ENCODE measurements at places on chromosomes 12 and 14.

- DNase-seq, result no peak
These were observed 123.1 kb downstream of the PIWIL1 start for GRCh38 chr12:130460611-130461446.

DNA sequence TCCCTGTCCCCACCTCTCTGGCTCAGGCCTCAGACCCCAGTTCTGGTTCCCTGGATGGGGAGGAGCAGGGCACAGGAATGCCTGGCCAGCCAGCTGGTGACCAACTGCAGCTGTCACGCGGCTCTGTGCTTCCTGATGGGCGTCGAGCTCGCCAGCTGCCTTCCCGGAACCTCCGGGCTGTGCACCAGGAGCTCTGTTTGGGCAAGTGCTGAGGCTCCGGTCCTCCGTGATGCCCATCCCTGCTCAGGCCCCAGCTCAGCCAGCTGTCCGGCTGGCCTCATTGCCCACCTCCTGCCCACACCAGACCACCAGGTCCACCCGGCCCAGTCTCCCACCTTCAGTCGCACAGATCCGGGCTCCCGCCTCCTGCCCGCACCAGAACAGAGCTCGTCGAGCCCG, 4.8 kb downstream of the IFFO1 start:
- DNase-seq, result no peak

- DNase-seq, result no peak
These were observed 8.2 kb downstream of the NUAK1 start for GRCh38 chr12:106130474-106131113.

GRCh38 chr14:29352706-29353080, 575.0 kb downstream of the PRKD1 start:
- DNase-seq, result peak; percentile 42

- DNase-seq, result peak; percentile 80
These were observed 19.0 kb upstream of the RNASE12 start for GRCh38 chr14:20610002-20610765.

GRCh38 chr12:65637774-65638173, 186.5 kb upstream of the HMGA2 start:
- peak; percentile 58 for DNase-seq

- DNase-seq, result no peak
These were observed 21.6 kb downstream of the TMTC2 start for GRCh38 chr12:82708061-82708879.

DNA sequence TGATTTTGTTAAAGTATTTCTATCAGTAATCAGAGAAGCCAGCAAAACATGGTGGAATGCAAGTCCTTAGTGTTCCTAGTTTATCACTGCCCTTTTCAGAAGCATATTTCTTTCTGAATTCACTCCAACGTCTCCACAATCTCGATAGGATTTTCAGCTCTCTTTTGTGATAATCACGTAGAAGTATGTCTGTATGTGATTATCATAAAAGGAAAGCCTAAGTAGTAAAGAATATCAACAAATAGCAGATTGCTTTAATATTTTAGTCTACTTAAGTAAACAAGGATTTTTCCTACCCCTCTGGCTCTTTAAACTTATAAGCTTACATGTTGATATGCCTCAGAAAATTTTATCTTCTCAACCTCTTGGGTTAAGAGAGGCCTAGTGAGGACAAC, 147.4 kb upstream of the NUDT4 start:
- no peak for DNase-seq

DNA sequence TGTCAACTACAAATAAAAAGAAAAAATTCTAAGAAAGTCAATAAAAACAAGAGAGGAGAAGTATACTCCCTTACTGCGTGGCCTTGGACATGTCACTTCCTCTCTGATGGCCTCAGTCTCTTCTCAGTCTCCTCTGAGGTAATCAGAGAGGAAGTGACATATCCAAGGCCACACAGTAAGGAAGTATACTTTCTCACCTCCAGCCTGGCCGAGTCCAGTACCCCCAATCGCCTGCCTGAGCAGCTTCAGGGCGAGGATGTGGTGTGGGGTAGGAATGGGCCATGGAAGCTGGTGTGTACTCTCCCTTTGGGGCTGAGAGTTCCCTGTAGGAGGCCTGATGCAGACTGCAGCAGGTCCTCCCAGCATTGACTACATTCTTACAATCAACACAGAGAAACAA, 15.8 kb downstream of the VDR start:
- DNase-seq, result no peak

DNA sequence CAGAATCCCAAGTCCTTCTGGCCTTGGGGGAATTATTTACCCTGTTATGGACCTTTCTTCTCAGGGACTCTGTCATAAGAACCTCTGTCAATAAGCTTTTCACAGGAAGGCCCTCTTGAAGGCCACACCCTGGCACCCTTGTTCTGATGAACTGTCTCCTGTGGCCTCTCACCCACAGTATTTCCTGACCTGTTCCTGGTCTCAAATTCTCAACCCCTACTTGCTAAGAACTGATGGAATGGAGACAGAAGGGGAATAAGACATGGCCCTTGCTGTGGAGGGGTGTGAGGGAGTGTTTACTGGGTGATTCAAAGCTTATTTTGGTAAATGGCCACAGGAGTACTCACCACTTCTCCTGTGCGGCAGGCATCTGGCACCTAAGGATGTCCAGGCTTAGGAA, 1082.9 kb downstream of the BCL11B start:
- DNase-seq, result no peak

- peak; percentile 40 for DNase-seq
These were observed at the start of gene B3GNT4 for GRCh38 chr12:122203301-122204166. Gene B3GNT4 (plus strand): TSS chr12:122203709. CDS start chr12:122204619, 910 bp downstream.

DNA sequence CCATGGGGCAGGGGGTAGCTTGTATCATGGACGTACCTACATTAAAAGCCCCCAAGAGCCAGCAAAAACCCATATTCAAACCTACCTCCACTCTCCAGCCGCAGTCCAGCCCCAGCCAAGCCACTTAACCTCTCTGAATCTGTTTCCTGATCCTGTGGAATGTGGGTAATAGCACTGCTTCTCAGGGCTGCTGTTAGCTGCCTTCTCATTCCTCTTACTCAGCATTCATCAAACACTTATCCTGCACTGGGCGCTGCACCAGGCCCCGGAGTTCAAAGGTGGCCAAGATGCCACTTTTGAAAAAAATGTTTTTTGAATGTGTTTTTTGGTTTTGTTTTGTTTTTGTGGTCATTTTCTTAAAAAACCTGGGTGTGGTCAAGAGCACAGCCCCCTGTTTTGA, 237.4 kb downstream of the CHST11 start:
- DNase-seq, result no peak

DNA sequence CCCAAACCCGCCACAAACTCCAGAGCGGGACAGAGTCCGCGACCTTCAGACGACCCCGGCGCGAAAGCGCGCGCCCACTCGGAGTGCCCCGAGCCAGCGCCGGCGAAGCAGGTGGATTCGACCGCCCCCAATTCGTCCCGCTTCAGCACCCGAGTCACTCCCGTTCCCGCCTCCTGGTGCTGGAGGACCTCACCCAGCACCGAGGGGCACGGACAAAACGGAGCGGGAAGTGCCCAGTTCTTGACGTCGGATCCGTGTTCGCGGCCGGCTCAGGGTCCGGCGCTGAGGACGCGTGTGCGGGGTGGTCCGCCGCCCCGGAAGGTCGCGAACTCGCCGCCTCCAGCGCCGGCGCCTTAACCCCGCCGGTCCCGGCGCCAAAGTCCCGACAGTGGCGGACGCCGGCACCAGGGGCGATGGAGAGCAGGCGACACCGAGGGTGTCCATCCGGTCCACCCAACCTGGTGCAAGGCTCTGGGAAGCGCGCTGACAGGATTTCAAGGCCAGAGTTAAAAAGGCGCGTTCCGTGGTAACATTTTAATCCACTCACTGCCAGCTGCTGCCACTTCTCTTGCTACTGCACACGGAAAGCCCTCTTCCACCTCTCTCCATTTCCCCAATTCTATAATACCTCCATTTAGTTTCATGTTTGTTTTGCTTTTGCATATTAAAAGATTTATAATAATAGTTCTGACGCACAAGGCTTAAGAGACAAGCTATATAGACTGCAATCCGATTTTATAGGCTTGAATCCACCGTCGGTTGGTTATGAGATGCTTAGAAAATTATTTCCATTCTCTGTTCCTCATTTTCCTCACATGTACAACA, 240.0 kb upstream of the CPNE8 start:
- DNase-seq, result peak; percentile 26

All from fibroblast of mammary gland (primary cell).